ENCODE measurements at places on chromosomes 2 and 18.

GRCh38 chr2:57080035-57080434, 896.2 kb downstream of the CCDC85A start:
- DNase-seq, result no peak

DNA sequence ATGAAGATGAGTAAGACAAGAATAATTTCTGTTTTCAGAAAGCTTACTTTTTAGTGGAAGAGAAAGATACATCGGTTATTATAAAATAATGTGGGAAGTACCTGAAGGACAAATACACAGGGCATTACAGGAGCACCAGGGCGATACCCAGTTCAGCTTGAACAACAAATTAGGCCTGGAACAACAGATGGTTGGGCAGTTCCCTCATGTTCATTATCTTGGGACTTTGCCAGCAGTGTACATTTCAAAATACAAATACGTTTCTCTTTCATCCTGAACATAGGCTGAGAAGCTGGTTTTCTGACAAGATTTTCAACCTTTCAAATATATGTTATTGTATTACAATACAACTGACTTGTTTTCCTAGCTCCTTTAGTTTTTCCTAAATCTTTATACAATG, 79.6 kb downstream of the TGIF1 start:
- DNase-seq, result no peak

GRCh38 chr2:10911291-10912075, at the start of gene KCNF1:
KCNF1 (plus strand) TSS chr2:10911934; CDS start chr2:10912427, 493 bp downstream.
- DNase-seq, result no peak

DNA sequence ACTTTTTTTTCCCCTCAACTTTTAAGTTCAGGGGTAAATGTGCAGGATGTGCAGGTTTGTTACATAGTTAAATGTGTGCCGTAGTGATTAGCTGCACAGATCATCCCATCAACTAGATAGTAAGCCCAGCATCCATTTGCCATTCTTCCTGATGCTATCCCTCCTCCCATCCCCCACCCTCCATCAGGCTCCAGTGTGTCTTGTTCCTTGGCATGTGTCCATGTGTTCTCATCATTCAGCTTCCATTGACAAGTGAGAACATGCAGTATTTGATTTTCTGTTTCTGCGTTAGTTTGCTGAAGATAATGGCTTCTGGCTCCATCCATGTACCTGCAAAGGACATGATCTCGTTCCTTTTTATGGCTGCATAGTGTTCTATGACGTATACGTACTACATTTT, 47.2 kb upstream of the STON1 start:
- DNase-seq, result no peak

DNA sequence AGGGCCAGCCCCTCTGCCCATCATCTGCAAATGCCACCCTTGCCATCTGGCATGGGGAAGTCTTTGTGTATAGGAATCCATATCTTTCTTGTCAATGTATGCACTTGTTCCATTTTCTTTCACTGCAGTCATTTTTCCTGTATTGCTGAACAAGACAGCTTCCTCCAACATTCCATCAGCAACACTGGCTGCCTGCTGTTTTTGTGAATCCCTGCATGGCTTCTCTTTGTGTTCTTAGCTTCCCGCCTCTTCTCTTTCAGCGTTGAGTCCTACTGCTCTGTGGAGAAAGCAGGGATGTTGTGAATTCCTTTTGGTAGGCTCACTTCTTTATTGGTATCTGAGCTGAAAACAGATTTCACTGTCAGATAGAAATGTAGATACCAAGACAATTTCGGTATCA, 150.0 kb downstream of the LPIN1 start:
- DNase-seq, result no peak

DNA sequence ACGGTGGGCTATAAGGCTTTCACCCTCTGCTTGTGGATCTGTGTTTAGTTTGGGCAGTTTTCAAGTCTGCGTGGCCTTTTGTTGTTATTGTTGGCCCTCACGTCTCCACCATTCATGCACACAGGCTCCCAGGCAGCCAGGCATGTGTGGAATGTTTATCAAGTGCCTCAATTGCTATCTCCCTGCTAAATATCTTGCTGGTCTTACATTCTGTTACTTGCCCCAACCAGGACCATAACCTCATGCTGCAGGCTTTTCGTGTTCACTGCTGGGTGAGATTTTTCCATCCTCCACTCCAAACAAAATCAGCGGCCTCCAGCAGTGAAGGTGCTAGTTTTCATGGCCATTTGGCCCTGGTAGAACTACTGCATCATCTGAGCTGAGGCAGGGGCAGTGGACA, 63.0 kb upstream of the DSC1 start:
- no peak for DNase-seq

GRCh38 chr2:86064006-86064405, 41.7 kb downstream of the POLR1A start:
- no peak for DNase-seq

- no peak for DNase-seq
Measured at GRCh38 chr18:27695503-27695902, 481.4 kb downstream of the CDH2 start.

DNA sequence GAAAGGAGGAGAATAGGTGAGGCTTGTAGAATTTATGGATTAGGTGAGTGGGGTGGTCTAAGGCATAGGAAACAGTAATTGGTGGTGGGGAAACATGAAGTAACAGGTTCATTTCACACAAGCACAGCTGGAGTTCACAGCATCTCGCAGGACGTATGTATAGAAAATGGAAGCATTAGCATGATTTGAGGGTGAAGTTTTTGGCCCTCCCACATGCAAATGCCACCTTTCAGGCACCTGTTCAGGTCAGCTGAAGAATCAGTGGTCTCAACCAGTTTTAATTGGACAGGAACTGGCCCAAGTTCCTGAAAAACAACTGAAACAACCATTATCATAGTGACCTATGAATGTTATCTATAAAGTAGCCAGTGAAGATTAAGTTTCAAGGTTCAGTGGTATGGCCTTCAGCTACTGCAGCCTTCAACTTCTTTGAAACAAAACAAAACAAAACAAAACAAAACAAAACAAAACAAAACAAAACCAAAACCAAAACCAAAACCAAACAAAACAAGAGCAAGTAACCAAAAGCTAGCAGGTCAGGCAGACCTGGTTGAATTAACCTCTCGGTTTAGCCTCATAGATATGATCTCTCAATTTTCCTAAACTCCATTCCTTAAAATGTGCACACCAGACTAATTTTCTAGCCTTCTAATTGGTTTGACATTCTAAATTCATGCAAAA, 102.1 kb upstream of the SPHKAP start:
- DNase-seq, result no peak

DNA sequence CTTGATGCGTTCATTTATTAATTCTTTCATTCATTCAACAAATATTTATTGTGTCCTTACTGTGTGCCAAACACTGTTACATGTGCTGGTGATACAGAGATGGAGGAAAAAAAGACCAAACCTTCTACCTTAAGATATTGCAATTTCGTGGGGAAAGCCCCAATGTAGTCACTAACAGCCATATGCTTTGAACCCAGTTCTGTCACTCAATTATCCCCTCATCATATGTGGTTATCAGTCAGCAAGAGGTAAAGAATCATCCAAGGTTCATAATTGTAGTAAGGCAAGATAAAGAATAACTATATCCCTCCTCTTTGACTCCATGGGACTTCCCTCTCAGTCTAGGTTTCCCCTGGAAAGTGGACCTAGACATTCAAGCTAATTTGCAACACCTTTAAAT, 1185.6 kb upstream of the CELF4 start:
- no peak for DNase-seq

DNA sequence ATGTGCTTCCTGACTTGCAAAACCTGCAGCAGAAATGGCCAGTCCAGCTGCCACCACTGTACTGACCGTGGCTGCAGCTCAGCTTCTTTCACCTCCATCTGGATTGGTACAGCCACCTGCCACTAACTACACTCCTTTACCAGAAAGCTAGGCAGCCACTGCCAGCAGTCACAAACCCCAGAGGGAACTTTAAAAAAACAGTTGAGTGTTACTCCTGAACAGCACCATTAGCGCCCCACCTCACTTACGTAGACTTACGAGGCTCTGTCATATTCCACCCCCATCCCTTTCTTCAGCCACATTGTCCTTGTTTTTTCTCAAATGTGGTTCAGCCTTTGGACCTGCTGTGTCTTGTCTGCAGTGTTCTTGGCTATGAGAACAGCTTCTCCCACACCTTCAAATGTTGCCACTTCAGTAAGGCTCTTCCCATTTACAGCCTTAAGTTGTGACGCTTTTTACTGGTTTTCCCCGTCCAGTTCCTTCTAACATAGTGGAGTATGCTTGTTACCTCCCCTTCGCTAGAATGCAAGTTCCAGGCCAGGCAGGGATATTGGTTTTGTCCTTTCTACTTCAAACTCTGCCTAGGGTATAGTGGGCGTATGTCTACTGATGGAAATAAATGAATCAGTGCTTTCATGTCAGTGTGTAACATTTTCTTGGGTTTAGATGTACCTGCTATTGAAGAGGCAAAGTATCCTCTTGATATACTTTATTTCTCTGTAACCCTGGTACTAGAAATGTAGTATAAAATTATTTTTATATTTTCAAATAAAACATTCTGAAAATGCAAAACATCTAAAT, 17.0 kb downstream of the HNRNPA3 start:
- DNase-seq, result no peak

GRCh38 chr2:199207011-199207410, 250.7 kb downstream of the SATB2 start:
- DNase-seq, result no peak

GRCh38 chr18:53193870-53194269, 853.9 kb downstream of the DCC start:
- no peak for DNase-seq

DNA sequence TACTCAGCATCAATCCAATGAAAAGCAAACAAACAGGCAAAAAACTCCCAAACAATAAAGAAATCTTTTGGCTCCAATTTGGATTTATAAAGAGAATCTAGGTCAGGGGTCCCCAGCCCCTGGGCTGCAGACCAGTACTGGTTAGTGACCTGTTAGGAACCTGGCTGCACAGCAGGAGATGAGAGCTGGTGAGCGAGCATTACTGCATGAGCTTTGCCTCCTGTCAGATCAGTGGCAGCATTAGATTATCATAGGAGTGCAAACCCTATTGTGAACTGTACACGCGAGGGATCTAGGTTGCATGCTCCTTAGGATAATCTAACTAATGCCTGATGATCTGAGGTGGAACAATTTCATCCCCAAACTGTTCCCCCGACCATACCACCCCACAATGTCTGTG, 102.2 kb downstream of the KIAA1328 start:
- DNase-seq, result no peak

All from activated T-cell treated with anti-CD3 and anti-CD28 coated beads, Interleukin-2, amount 50 U/mL, for 24 hours (primary cell).